Prostate gland (tissue), 2 donors: ENCODE measurements at places on chromosomes 5 and 9.

DNA sequence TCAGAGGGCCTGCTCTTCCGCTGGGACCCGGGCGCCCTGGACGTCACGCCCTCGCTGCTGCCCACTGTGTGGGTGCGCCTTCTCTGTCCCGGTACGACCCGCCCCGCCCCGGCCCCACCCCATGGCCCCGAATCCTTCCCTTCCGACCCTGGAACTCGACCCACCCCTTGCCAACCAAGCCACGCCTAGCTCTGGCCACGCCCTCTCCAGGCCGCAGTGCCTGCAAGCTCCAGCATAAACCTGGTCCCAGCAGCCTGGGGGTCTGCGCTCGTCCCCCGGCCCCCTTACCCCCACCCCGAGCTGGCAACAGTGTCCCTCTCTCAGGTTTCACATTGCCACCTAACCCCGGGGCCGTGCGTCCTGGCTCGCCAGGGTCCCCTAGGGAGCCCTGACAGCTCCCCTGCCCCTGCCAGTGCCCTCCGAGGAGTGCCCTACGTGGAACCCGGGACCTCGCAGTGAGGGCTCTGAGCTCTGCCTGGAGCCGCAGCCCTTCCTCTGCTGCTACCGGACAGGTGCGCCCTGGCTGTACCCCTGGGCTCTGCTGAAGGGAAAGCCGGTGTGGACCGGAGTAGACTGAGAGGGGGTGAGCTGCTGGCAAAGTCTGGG, 3.4 kb downstream of the ADGRD2 start:
- no peak for DNase-seq

GRCh38 chr5:44891116-44891515, 82.4 kb downstream of the MRPS30 start:
- DNase-seq, result no peak

DNA sequence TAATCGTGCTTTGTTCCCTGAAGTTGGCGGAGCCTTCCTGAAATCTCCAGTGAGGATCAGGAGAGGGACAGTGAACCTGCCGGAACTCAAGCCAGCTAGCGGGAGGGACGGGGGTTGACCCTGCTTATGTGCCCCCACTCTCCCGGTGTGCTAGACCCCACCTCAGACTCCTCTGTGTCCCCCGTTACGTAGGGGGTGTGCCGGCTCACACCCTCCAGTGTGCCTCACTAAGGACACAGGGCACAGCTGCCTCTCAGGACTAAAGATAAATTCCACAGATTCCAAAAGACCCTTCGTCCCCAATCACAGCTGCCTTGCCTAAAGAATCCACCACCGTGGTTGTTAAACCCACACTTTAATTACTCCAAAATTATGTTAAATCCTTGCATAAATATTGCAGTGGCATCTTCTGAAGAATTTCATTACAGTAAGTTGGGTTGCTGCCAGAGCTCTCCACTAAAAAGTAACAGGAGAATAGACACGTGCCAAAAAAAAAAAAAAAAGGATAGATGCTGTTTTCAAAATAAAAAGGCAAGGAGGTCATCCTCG, 73.7 kb downstream of the GTF3C4 start:
- DNase-seq, result no peak

DNA sequence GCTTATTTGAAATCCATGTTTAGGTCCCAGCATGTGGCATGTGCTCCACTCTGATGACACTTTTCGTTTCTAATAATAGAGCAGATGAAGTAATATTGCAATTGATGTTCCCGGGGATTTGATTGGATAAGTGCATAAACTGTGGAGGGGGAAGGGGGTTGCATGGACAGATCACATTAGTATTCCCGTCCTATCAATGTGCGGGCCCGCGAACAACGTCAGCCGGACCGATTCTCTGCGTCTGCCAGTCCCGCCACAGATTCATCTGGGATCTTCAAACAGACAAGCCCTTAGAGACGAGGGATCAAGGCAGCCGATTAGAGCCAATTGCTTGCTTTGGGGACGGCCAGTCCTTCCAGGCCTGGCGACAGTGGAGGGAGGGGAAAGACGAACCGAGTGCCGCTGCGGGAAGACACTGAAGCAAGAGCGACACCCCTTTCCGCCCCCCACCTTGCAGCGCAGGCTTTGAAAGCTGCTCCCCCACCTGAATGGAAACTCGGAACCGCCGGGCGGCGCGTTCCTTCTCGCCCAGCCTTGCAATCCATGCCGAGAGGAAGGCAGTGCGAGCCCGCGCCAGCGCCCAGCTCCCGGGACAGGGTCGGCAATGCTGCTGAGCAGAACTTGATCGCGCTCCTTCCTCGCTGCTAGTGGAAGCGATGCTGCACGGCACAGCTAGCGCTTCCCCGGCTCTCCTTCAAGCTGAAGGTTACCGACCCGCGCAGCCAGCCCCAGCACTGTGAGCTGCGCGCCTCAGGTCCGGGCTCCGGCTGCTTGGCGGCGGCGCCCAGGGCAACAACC, at the start of gene RGS7BP:
RGS7BP (plus strand) TSS at position 247 of the 798 bp plus-strand sequence. CDS start 610 bp downstream, outside the sequence.
- peak; percentile 26 for DNase-seq

- no peak for DNase-seq
These were observed 281.4 kb downstream of the SPOCK1 start for GRCh38 chr5:137217599-137218200.

GRCh38 chr9:129480227-129480626, 140.7 kb downstream of the C9orf50 start:
- DNase-seq, result no peak

GRCh38 chr9:122281368-122281767, 16.7 kb downstream of the MRRF start:
- no peak for DNase-seq

DNA sequence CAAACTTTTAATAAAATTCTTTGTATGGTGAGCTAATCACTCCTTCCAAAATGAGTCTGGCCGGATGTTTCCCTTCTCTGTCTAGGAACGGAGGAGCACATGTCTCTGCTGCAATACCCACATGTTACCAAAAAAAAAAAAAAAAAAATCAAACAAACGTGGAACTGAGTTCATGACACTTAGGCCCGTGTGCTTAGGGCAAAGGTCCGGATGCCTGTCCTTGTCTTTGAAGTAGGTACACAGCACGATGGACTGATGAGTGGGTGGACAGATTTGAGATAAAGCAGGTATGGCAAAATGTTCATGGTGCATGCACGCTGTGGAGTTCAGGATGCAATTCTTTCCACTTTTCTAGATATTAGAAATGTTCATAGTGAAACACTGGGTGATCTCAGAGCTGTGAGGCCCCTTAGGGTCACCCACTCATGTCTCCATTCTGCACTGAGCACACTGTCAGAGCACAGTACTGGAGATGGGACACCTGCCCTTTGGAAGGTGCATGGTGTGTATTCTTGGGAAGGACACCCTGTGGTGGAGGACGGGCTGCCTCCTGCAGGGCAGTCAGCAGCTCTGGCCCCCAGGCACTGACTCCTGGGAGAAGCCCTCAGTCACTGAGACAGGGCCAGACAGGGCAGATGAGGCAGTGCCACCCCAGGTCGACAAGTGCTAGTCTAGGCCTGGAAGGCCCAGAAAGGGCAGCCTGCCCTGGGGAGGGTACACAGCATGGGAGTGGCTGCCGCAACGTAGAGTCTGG, 43.6 kb downstream of the GADD45G start:
- no peak for DNase-seq

- no peak for DNase-seq
These were observed 319.3 kb upstream of the RPS23 start for GRCh38 chr5:82597437-82597836.

DNA sequence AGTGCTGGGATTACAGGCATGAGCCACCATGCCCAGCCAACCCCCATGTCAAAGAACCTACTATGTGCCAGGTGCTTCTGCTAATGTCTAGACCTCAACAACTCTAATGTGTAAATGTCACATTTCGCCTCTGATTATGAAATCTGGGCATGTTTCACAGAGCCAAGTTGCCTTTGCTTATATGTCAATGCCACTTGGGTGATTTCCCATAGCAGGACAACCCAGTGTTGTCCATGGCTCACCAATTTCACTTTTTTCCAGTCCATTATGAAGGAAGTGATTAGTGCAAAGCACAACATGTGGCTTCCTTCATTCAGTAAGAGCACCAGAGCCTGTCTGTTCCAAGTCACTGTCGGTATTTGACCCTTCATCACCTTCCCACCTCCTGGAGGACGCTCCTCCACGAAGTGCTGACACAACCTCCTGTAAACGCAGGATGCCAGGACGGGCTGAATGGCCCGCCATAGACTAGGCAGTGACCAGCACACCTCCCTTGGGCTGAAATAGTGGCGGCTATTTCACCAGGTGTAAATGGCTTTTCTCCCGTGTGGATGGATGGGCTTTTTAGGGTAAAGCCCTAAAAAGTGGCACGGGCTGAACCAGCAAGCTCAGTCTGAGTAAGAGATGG, 962 bp upstream of the PKN3 start:
- DNase-seq, result no peak

DNA sequence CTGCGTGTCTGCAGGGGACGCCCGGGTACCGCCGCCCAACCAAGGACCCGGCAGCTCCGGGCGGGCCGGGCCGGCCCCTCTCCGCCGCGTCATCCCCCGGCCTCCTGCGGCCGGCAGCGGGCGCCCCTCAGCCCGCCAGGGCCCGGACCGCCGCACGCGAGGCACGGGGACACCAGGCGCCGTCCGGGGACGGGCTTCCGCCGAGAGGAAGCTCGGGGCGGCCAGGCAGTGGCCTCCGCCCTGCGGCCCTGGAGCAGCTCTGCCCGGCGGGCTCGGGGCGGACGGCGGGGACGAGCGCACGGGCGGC, 373 bp downstream of the FBXW5 start:
- DNase-seq, result no peak

- DNase-seq, result no peak
These were observed 102.2 kb upstream of the IER5L start for GRCh38 chr9:129280236-129280622.

GRCh38 chr5:5739490-5739945, 317.0 kb downstream of the ICE1 start:
- no peak for DNase-seq

DNA sequence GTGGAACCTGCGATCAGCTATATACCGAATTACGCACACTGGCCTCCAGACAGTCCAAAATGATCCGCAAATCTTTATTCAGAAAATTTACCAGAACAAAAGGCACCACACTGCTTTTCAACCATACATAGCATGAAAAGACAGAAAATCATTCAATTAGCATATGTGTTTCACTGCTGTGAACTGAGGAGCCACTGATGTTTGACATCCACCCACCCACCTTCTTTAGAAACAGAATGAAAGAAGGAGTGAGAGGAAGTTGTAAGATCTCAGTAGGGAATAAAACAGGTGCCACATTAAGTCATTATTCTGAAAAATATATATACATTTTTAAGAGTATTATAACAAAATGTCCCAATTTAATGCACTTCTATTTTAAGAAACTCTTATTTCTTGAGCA, 156.8 kb downstream of the NFIB start:
- no peak for DNase-seq

DNA sequence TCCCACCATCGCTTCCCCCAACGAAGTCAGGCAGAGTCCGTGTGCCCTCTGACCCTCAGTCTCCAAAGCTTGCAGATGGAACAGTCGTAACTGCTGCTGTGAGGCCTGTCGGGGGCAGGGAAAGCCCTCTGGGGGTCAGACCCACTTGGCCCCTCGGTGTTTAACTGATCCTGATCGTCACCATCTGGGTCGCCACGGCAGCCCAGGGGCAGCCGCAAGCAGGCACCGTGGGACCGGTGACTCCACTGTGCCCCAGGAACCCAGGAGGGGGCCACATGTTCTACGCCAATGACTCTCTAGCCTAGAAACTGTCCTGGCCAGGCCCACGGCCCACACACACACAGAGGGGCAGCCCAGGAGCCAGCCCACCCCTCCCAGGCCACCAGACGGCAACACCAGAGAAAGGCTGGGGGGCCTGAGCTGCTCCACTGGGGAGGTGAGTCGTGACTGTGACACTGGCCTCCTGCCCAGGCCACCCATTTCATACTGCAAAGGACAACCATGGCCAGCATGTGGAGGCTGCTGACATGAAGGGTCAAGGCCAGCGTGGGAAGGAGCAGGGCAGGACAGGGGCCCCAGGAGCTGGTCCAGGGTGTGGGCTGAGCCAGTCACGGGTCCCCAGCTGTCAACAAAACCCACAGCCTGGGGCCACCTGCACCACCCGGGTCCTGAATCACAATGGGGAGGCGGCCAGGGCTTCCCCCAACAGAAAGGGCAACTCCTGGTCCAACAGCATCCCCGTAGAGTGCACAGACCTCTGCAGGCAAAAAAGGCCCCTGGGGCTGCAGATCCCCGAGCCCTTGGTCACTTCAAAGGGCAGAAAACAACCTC, 20.8 kb downstream of the VAV2 start:
- no peak for DNase-seq

DNA sequence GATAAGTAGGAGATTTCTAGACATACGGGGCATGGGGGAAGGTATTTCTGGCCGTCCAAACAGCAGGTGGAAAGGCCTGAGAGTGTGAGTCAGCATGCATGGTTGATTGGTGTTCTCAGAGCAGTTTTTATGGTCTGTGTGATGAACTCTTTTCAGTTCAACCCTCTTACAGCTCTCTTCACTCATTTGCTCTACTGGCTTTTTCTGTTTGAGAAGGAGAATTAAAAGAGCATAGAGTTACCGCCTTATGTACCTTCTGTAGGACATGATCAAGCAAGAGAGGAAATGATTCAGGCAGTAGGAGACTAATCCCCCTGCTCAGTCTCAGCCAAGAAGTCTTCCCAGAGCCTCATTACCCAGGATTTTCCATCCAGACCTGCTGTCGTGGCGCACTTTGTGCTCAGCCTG, 92.4 kb downstream of the PRDM6 start:
- DNase-seq, result no peak

- no peak for DNase-seq
These were observed 48.9 kb downstream of the PDE6A start for GRCh38 chr5:149895416-149896345.

GRCh38 chr9:137619240-137620047, 639 bp downstream of the EHMT1 start:
- DNase-seq, result no peak

DNA sequence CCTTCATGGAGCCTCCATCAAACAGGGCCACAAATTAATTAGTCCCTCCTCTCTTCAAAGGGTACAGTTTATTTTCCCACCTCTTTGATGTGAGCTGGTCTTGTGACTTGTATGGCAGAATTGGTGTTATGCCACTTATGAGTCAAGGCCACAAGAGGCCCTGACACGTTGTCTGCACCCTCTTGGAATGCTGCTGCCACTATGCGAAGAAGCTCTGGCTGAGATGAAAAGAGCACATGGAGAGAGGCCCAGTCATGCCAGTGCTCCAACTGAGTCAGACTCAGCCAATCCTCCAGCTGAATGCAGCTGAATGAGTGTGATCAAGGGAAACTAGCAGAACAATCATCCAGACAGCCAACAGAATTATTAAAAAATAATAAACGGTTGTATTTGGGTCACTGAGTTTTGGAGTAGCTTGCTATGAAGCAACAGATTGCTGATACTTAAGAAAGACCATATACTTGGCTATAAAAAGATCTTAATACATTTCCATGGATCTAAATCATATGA, 128.3 kb downstream of the MARCHF11 start:
- no peak for DNase-seq
